ENCODE measurements at places on chromosomes 7 and 10.
A peak's percentile ranks its signal among the peaks of the same experiment; 100 is the strongest.

- DNase-seq: peak; percentile 11
Measured at GRCh38 chr10:93752761-93753160, 5.0 kb upstream of the LGI1 start.

GRCh38 chr7:127650847-127651555, 993 bp upstream of the SND1 start:
- no peak for DNase-seq

DNA sequence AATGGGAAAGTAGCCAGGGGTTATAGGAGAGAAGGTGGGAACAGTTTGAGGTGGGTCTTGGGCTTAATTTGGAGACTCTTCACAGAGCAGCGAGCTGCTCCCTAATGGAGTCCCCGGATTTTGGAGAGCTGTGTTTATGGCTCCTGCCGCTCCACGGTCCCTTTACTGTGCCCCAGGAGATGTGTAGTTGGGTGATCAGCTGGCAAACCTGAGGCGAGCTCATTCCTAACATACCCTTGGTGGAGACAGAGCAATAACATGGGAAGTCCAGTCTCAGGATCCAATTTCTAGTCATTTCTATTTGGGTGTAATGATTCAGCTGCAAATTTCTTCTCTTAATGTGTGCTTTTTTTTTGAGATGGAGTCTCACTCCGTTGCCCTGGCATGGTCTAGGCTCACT, 1.5 kb downstream of the GARIN1A start:
- DNase-seq: no peak

- no peak for DNase-seq
Measured at GRCh38 chr7:106465704-106466468, 181.1 kb upstream of the NAMPT start.

- no peak for DNase-seq
Measured at GRCh38 chr7:13851736-13852135, 137.7 kb downstream of the ETV1 start.

DNA sequence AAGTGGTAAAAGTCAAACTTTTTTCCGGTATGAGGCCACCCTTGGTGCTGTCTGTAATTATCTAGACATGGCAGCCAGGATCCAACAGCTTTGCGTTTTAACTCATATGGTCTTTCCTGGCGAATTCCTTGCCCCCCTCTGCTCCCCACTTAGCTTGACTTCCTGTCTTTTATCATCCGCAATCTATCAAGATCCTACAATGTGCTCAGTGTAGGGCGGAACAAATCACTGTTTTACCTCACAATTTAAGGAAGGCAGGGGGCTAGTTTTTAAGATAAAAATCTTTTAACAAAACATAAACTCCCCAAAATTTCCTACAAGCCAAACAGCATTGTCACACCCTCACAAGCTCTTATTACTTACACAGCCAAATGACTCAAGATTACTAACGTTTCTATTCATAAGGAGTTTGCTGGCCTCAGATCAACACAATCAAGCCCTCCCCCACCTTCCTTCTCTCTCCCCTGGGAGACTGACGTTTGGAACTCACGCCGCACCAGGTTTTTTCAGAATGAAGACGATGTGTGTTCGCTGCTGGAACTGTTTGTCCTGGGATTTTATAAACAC, 1.3 kb upstream of the CDK14 start:
- peak; percentile 71 for DNase-seq

GRCh38 chr7:139887992-139888481, 59.0 kb downstream of the TBXAS1 start:
- DNase-seq: peak; percentile 76

GRCh38 chr7:109126404-109127050, 556.9 kb downstream of the DNAJB9 start:
- DNase-seq: no peak

DNA sequence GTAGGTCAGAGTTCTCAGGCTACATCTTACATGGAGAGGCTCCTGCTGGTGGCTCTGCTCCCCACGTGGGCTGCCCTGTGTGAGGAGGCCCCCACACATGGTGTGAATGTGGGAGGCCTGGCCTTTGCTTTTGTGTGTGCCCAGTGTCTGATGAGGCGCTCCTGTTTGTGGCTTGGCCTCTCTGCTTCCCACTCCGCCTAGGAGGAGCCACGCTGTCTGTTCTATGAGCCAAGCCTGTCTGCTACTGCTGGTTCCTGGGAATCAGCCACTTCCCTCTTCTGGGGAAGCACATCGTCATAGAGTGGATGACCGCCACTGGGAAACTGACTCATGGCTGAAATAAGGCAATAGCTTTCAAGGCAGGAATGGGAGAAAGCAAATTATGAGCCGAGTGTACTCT, 87.1 kb downstream of the CYP26A1 start:
- peak; percentile 98 for DNase-seq

DNA sequence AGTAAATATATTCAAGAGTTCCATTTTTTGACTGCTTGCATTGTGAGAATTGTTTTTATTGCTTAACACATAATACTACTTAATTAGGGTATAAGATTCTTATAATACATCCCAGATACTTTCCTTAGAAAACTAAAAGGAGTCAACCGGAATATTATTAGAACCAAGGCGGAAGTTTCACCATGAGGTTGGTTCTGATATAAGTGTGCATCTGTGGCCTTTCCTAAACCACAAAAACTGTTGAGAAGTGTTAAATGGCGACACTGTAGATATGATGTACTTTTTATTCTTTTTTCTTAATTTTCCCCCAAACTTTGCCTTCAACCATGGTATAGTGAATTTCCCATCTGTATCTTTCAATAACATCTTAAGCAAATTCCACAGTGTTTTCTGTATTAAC, 32.3 kb upstream of the INHBA start:
- DNase-seq: peak; percentile 58

- no peak for DNase-seq
Measured at GRCh38 chr10:131569851-131570715, 258.6 kb upstream of the TCERG1L start.

GRCh38 chr10:30915146-30915545, 116.5 kb downstream of the ZNF438 start:
- peak; percentile 79 for DNase-seq

DNA sequence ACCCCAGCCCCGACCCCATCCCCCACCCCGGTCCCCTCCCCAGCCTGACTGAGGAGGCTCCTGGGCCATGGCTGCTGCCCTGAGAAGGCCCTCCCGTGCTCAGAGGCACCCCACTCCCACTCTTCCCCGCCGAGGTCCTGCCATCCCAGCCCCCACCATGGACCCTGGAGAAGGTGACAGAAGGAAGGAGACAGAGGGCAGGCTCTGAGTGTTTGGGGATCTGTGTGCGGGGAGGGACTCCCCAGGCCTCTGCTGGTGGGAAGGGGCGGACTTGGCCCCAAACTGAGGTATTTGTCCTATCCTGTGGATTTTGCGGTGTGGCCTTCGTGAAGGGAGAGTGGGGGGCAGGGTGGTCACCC, 53.4 kb downstream of the PWWP2B start:
- no peak for DNase-seq

GRCh38 chr7:27602766-27603165, 59.9 kb downstream of the HIBADH start:
- no peak for DNase-seq

DNA sequence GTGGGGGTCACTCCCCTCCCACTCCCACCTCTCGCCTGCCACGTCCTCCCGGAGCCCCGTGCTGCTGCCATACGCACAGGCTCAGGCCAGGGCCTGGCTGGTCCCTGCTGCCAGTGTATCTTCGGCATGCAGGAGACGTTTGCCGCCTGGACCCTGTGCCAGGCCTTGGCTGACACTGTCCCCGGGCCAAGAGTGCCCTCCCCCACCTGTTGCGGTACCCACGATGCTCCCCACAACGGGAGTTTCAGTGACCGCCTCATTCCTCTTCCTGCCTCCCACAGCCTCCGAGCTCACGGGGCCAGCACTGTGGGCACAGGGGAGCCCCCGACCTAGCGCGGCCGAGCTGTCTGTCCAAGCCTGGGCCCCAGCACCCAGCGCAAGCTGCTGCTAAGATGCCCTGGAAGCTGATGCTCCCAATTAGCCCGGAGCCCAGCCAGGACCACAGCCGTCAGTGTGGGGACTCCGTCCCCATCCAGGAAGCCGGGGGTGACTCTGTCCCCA, 7.4 kb downstream of the TTYH3 start:
- DNase-seq: peak; percentile 18

DNA sequence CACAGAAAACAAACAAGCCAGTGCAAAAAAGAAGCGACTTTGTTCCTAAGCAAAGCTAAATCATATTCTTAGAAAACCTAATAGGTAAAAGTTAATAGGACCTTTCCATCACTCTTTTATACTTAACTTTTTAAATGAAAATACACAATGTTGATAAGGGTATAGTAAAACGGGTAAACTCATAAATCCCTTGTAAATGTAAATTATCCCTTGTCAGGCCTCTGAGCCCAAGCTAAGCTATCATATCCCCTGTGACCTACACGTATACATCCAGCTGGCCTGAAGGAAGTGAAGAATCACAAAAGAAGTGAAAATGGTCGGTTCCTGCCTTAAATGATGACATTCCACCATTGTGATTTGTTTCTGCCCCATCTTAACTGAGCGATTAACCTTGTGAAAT, 76.4 kb downstream of the GSAP start:
- no peak for DNase-seq

GRCh38 chr7:72163271-72163670, 248.9 kb downstream of the CALN1 start:
- DNase-seq: no peak

GRCh38 chr7:3730276-3730675, 429.2 kb downstream of the SDK1 start:
- no peak for DNase-seq

- no peak for DNase-seq
Measured at GRCh38 chr7:99752356-99752755, 17.4 kb upstream of the CYP3A7 start.

DNA sequence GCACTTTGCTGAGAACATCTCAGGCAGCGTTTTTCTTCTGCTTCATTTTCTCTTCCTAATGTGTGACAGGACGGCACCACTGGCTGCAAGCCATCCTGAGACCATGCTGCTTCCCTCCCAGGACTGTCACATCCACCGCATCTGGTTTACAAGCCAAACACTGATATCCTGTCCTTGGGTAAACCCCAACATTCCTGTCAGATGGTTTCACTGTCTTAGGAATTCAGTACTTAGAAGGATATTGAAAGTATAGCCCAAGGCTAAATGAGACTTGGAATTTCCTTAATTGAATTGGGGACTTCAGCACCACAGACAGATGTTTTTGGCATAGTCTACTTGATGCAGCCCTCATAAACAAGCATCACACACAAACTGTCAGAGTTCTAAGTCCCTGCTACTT, 74.2 kb upstream of the PLXNA4 start:
- no peak for DNase-seq

DNA sequence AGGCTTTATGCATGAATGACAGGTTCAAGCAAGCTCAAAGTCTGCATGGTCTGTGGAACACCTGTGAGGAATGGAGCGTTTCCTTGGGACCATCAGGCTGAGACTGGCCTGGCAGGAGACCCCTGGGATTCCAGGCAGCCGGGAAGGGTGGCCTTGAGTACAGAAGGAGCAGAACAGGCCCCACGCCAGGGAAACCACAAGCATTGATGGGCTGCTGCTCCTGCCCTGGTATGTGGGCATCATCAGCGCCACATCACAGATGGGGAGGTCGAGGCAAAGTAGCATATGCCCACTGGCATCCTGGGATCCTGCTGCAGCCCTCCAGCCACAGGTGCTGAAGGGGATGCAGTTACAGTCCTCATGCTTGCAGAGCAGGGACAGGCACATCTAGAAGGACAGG, 40.9 kb downstream of the ANTXRL start:
- no peak for DNase-seq

DNA sequence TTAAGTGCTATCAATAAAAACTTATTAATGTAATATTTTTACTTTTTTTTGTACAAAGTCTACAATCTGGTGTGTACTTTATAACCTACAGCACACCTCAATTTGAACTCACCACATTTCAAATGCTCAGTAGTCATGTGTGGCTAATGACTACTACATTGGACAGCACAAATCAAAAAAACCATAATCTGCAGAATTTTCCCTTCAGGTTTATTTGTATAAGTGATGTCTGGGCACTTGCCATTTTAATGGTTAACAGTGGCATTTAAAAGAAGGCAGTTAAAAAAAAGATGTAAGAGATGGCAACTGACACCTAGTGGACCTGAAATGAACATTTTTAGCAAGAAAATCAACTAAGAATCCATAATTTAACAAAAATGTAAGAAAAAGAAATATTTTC, 124.6 kb upstream of the NRBF2 start:
- no peak for DNase-seq

DNA sequence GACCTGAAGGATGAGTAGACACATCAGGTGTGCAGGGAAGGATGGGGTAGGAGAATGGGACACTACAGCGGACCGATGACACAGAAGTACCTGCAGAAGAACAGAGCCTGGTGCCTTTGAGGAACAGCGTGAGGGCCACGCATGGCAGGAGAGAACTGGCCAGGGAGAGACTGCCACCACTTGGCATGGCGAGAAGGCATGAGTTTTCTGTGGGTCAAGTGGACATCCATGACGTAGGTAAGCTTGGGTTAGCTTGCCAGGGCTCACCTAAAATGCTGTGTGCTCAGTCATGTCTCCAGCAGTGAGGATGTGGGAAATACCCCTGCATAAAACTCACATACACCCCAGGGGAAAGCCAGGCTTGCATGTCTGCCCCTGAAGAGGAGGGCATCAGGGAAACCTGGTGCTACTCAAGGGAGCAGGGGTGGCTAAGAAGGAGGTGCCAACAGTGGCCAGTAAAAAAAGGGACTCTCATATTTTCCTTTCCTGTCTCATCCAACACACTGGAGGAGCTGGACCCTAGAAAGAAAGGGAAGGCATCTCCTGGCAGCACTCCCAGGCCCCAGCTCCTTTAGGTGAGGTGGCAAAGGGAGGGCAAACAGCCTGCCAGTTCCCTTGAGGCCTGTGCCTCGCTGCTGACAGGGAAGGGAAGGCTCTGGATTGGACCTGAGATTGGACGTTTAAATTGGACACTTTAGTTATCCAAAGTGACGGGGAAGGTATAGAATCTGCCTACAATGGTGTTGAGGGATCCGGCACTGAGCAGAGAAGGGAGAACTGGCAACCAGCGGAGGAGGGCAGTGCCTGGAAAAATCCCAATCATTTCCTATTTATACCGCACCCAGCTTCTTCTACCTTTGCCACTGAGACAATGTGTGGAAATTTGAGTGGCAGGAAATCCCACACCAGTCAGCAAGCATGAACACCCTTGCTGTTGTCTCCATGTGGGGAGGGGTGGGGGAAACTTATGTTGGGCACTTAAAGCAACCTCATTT, 255.7 kb downstream of the GLI3 start:
- no peak for DNase-seq

DNA sequence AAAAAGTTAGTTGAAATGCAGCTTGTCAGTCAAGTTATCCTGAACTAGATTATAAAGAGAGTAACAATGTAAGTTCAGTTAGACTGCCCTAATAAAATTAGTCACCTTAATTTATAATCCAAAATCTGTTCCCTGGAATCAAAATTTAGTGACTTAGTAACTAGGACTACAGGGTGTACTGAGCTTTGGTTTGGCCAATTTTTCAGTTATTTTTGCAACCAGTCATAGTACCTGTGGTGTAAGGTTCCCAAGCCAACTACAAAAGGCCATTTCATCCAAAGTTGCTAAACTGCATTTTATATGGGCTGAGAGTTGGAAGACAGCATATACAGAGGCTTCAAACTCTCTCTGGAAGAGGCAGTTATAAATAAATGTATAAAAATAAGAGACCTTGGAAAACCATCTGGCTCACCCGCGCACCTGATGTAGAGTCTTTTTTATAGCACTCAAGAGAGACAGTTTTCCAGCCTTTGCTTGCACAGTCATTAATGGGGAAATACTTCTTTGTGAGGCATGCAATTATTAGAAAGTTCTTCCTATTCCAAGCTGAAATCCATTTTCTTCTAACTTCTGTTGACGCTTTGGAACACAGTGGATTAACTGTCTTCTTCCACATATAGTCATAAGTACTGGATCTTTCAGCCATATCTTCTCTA, 59.2 kb downstream of the PUS7 start:
- no peak for DNase-seq

GRCh38 chr10:93999401-93999851, 5.7 kb downstream of the PLCE1 start:
- no peak for DNase-seq

Measured in inflammatory macrophage treated with lipopolysaccharide for 4 hours (primary cell).